GOT3 (cell line): ENCODE measurements at places on chromosomes 6 and 20.

DNA sequence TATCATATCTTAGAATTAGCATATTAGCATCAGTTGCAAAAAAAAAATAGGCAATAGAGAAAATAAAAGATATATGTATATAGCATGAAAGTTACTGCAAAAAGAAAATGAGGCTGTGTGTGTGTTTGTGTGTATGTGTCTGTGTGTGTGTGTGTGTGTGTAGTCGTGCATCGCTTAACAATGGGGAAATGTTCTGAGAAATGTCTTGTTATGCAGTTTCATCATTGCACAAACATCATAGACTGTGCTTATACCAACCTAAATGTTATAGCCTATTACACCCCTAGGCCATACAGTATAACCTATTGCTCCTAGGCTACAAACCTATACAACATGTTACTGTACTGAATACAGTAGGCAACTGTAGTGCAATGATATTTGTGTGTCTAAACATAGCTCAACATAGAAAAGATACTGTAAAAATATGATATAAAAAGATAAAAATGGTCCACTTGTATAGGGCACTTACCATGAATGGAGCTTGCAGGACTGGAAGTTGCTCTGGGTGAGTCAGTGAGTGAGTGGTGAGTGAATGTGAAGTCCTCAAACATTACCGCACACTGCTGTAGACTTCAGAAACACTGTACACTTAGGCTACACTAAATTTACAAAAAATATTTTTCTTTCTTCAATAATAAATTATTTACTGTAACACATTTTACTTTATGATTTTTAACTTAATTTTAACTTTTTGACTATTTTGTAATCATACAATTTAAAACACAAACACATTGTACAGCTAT lies 805.1 kb downstream of the KIF16B start:
- DNase-seq, result no peak

DNA sequence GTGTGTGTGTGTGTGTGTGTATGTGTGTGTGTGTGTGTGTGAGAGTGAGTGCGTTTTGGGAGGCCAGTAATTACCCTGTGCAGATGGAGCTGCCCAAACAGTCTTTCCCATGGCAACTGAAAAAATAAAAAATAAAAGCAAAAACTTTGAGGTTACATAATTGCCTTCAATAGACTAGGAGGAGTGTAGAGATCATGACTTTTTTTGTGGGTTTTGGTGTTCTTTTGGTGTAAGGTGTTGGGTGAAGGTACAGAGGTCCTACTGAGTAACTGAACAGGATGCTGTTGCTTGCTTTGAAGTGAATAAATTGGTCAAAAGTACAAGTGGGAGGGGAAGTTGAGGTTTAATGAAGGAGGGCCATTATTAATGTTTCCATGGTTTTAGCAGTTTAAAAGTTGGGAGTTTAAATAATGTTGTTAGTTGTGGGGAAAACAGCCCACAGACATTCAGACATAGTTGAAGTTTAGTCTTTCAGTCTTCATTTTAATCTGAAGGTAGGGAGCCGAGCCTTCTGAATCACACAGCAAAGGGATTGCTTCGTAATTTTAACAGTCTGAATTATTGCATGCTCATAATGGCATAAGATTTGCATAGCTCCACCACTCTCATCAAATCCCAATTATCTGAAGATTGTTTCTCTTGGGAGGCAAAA lies 251.4 kb downstream of the PRL start:
- DNase-seq, result no peak

DNA sequence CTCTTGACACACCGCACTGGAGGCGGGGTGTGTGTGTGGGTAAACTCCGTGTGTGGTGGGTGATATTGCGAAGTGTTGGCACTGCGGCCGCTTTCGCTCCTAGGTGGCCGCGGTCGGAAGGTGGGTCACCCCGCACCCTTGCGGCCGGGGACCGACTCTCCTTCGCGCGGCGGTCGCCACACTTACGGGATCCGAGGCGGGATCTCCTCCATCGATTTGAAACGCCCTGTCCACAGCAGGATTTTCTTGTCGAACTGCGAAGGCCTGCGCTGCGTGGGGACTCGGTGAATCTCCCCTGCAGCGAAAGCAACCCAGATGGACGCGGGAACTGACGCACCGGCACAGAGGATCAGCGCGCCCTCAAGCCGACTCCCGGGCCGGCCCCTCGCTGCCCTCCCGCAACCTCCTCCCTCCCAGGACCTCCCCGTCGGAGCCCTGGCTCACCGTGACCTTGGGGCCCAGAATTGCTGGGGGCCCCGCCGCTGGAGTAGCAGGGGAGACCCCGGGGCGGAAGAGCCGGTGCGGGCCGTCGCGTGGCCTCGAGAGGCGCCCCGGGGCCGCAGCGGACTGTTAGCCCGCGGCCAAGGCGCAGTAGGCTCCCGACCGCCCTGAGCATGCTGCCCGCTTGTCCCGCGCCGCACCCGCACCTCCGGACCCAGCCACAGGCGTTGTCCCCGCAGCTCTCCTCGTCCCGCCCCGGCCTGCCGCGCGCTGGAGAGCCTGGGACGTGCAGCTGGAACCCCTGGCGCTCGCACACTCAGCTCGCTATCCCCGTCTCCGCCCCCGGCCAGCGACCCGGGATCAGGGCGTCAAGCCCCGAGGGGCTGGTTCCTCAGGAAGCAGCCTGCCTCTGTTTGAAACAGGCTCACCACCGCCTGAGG lies at the start of gene FAM162B:
FAM162B (minus strand) TSS at position 759 of the 881 bp plus-strand sequence; CDS start at position 616, 143 bp downstream.
- no peak for DNase-seq

- DNase-seq, result no peak
Observed at GRCh38 chr20:3392756-3393155, 14.7 kb downstream of the DNAAF9 start.

DNA sequence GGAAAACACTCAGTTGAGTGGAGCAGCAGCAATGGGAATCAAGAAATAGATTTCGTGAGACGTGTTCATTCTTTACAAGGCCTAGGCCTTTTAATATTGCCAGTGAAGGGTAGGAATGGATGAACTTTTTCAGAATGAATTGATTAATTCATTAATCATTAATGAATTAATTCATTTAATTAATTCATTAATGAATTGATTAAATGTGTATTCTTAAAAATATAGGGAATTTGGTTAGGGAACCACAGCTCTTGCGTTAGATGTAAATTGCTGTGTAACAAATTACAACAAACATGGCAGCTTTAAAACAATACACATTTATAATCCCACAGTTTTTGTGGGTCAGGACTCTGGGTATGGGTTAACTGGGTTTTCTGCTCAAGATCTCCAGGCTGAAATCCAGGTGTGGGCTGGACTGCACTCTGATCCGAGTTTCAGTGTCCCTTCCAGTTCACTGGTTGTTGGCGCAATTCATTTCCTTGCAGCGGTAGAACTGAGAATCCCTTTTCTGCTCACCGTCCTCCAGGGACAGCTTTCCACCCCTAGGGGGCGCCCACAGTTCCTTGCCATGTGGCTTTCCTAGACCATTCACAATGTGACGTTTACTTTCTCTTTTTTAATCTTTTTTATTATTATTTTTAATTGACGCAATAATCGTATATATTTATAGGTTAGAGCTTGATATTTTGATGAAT lies 32.8 kb upstream of the BCAS1 start:
- DNase-seq, result no peak
